ENCODE measurements at places on chromosomes 7 and 10. TPM values are rescaled to one million over a fixed set of nuclear protein-coding genes. Genes with fewer than 3 reads are reported as not detected.

- DNase-seq: no peak
Observed at GRCh38 chr10:126147866-126148587, 240.2 kb downstream of the ADAM12 start.

DNA sequence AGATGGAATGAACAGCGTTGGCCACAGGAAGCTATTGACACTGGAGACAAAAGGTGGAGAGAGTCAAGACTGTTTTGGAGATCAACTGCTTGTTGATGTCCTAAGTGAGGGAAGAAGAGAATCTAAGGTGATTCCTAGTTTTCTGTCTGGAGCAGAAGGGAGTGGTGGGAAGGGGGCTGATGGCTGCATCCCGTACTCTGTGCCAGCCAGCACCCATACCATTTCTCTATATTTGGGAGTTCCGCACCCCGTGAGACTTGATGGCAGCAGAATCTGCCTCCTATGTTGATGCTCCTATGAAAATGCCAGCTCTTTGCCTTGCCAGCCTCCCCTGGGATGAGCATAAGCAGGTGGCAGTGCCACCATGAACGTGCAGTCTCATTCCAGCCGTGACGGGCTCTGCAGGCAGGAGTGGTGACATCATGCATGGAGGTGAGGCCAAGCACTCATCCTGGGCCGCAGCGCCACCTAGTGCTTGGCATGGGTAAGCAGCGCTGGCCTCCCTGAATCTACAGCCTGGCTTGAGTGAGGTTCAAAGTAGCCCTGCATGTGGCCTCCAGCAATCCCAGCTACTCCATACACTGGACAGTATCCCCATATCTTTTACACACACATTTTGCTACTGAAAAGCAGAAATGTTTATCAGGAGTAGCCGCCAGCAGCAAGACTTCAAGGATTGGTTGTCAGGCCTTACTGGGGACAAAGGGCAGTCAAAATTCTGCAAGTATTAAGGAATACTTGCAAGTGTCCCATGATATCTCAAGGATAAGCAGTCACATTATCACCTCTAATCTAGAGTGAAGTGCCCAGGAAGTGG is 43.0 kb downstream of the PODXL start:
- DNase-seq: peak; percentile 89

- no peak for DNase-seq
Observed at GRCh38 chr10:34235164-34235832, 579.8 kb downstream of the PARD3 start.

- no peak for DNase-seq
Observed at GRCh38 chr7:124718032-124718766, 47.4 kb downstream of the GPR37 start.

- no peak for DNase-seq
Observed at GRCh38 chr10:90920986-90921666, at the start of gene ANKRD1. ANKRD1 (minus strand) TSS chr10:90921087; CDS start chr10:90921027, 60 bp downstream.

GRCh38 chr10:132599732-132600131 is 62.1 kb downstream of the INPP5A start:
- DNase-seq: no peak

DNA sequence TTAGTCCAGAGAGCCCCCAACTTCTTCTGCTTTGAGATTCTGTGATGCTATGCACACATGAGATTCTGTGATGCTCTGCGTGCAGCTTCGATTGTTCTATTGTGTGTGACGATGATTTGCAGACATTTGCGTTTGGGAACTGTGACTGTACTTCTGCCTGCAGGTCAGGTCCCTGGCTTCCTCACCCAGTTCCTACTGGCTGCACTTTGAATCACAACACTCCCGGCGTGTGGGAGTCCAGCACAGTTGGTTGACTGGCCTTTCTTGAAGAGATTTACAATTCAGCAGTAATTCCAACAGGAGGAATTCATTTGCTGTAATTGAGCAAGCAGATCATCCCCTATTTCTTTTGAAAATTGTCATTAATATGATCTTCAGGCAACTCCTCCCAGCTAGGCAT is 252.2 kb upstream of the YAE1 start:
- no peak for DNase-seq

DNA sequence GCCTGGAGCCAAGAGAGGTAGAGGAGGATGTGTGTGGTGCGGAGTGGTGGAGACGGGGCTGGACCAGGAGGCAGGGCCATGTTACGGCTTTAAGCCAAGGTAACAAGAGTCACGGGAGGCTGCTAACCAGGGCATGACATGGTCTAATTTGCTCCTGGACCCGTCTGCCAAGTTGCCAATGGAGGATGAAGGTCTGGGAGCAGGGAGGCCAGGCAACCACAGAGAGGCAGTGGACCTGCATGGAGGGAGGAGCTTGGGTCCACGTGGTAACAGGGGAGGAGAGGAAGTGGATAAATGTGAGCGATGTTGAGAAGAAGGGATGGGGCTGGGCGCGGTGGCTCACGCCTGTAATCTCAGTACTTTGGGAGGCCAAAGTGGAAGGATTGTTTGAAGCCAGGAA is 31.0 kb downstream of the SRRM3 start:
- DNase-seq: no peak

DNA sequence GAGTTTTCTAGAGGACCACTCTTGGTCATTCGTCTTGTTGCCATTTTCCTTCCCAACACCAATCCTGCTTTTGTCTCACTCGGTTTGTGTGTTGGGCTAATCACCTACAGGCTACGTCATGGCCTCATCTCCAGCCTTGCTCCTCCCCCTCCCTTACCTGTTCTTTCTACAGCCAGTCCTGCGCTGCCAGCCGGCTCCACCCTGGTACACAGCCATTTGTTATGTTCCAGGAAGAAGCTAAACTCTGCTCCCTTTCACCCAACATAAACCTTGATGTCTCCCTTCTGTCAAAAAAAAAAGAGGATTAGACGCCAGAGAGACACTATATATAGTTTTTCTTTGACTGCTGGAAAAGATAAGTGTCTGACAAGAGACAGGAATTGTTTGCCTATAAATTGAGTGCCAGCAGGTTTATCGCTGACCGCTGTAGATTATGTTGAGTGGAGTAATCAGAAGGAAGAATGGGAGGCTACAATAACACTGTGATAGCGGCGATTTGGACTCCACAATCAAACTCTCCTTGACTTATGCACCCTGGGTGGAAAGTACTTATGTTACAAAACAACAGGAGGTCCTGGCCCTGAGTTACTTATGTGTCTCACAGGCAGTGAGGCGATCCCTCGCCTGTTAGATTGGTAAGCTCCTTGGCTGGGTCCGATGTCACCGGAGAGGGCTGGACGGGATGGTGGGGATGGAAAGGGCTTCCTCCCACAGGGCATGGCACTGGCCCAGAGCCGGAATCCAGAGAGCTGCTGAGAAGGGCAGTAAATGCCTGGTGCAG is 171.3 kb upstream of the BMPER start:
- no peak for DNase-seq

PNLIPRP3 gene
- not detected for total RNA-seq

Data from ovary (tissue), 10 donors.